ENCODE measurements at places on chromosomes 11 and 22.

- no peak for DNase-seq
Measured at GRCh38 chr11:103961010-103961409, 75.4 kb upstream of the DDI1 start.

DNA sequence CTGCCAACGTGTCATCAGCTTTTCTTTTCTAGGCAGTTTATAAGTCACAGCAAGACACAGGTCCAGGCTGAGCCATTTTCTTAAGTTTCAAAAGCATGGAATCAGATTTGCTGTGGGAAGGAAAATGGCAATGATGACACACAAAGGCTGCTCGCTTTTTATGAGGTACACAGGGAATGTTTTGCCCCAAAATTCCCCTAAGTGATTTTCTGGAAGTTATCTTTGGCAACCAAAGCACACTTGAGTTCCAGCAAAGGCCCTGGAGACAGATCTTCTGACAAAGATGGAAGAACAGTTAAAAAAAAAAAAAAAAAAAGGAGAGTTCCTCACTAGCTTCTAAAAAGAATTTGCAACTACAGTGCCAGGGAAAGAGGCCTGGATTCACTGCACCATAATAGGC lies 260.8 kb downstream of the LARGE1 start:
- no peak for DNase-seq

GRCh38 chr11:80495116-80495515 lies 1054.3 kb upstream of the TENM4 start:
- no peak for DNase-seq

DNA sequence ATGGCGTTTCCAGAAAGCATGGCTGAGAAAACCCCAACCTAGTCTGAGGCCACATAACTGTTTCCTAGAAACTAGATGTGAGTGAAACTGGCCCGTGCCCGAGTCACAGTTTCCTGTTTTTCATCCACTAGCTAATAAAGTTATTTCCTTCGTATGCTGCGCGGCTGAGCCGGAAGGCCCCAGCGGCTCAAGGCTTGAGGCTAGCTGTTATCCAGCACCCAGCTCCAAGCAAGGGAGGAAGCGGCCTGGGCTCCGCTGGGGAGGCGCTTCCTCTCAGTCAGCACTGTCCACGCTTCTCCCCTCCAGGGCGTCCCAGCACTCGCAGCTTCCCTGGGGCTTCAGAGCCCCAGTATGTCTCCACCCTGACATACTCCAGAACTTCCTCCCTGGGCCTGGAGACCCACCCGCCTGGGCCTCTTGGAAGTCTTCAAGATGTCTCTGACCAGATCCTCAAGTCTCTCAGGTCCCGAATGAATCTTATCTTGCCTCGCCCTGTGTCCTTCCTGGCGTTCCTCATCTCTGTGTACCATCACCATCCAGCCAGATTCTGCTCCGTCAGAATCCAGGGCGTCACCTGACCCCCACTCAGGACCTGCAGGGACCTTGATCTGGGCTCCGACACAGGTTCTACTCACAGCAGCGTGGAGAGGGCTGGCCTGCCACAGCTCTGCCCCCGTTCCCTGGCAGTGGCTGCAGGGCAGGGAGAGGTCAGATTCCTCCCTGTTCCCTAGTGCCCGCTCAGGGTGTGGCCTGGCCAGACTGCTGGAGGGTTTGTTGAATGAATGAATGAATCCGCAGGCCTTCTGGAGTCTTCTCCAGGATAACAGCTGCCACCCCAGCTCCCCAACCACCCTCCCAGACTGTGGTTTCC lies 81.9 kb downstream of the LRRC32 start:
- DNase-seq = no peak

Data from hematopoietic multipotent progenitor cell (in vitro differentiated cells).